ENCODE measurements at places on chromosomes 5 and 9.

- DNase-seq = no peak
These were observed 168.8 kb downstream of the PDE4D start for GRCh38 chr5:59724482-59725391.

DNA sequence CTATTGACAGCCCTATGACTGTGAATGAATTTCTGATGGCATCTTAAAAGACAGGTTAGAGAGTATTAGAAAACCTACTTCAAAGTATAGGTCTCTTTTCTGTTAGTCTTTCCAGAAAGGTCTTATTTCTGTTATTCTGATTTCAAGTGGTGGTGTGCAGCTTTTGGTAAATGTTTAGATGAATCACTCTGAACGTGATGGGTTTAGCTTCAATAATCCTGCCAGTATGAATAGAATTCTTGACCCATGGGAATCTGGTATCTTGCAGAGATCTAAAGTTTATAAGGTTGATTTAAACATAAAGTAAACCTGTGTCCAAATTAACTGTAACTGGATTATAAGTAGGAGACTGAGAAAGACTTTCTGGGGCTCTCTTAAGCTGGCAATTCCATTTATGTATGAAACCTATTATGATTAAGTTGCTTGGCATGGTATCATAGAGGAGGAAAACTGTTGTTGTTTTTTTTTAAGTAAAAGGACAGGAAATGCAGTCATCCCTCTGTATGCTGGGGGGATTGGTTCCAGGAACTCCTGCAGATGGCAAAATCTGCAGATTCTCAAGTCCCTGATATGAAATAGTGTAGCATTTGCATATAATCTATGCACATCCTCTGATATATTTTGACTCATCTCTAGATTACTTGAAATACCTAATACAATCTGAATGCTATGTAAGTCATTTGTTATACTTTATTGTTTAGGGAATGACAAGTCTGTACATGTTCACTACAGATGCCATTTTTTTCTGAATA lies 77.0 kb upstream of the ADAMTS19 start:
- no peak for DNase-seq

GRCh38 chr9:84996029-84996428 lies 326.5 kb downstream of the NTRK2 start:
- no peak for DNase-seq

- no peak for DNase-seq
These were observed 408.5 kb downstream of the TMEM38B start for GRCh38 chr9:106102821-106103220.

DNA sequence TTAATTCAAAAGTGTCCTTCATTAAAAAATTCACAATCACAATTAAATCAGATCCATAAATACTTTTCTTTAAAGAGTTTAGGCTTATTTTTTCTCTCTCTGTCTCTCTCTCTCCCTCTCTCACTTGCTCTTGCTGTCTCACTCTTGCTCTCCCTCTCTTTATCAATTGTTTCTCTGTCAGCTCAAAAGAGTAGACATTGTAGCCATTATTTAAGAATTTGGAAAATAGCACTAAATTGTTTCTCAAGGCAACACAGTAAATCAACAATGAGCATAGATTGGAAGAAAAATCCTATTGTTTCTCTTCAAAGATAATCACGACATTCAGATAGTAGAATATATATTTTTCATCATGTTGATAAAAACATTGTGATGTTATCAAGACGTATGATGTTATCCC lies 1114.0 kb downstream of the PTPRD start:
- DNase-seq = no peak

DNA sequence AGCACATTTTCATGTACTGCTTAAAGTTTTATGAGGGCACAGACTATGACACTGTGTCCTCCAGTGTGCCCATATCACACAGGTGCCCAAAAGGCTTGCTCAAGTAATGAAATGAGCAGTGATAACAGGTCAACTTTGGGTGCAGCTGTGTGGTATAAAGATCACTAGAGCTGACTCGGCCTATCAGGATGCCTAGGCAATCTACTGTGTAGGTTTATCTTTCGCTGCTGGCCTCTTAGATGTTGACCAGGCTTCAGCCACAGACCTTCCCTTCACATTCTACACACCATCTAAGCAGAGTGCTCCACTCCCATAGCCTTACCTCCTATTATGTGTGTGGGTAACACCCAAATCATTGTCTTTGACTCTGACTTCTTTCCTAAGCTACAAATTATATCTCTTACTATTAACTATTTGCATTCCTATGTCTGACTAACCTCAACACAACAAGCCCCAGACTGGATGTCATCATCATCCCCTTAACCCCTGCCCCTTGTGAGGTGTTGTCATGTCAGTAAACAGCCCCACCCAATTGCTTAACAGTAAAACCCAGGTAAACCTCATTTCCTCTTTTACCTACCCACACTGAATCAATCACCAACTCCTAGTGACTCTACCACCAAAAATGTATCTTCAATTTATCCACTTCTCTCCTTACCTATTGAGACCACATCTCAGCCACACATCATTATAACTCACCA lies 2.5 kb downstream of the SREK1IP1 start:
- no peak for DNase-seq

- DNase-seq = no peak
These were observed 148.2 kb downstream of the CAAP1 start for GRCh38 chr9:26744191-26744965.

DNA sequence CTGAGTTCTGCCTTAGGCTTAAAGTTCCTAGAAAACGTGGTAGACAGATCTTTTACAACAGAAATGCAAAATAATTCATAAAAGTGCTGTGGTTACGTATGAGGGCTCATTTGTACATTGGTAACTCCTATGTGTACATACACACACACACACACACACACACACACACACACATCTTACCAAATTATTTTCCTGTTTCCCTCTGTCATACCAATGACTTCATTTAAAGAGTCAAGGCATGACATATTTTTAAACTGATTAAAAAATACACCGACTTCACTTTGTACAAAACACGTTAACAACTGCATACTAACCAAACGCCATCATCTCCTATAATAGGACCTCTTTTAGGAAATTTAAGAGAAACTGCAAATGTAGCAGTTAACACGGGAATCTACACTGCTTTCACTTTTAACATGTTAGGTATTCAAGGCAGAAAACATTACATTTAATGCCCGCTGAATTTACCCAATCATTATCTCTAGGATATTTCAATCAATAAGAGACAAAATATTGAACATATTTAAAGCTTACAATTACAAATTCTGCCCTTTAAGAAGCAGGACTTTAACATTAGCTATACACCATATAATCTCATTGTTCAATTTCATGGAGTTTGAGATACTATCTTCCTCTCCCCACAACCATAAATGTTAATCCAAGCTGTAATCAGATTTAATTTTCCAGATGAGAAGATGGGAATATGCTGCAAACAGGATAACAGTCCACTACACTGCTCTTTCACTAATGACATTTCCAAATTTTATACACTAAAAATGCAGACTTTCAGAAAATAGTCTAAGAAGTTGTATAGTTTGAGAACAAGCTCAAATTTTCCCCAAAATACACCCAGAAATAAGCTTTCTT lies 133.1 kb downstream of the DENND1A start:
- DNase-seq = no peak

- no peak for DNase-seq
These were observed 242.2 kb downstream of the SMARCA2 start for GRCh38 chr9:2257248-2257929.

GRCh38 chr9:125409217-125409636 lies 147.6 kb downstream of the GAPVD1 start:
- no peak for DNase-seq

DNA sequence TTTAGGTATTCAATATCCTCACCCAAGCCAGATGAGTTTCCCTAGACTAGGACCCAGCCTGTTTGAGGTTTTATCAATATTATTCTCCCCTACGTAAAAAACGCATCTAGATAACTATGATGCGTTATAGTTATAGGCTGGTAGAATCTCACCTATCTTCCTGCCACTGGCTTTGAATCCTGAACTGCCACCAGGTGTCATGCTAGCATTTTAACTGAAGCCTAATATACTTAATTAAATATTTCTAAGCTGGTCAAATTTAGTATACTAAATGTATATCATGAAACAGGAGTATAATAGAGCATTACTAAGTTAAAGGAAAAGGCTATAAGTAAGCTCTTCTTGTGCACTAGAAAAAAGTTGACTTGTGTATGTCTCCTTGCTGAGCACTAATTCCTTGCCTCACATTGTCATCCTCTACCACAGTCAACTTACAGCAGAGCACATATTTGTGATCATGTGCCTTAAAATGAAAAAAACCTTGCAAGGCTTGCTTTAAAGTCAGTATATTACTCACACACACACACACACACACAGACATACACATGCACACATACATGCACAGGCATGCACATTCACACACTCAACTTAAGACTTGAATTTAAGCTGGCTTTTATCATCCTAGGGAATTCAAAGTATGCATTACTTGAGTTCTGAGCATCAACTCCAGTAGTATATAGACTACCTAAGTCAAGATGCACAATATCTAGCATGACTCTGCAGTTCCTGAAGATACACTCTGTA lies 303.4 kb downstream of the ADGRV1 start:
- no peak for DNase-seq

DNA sequence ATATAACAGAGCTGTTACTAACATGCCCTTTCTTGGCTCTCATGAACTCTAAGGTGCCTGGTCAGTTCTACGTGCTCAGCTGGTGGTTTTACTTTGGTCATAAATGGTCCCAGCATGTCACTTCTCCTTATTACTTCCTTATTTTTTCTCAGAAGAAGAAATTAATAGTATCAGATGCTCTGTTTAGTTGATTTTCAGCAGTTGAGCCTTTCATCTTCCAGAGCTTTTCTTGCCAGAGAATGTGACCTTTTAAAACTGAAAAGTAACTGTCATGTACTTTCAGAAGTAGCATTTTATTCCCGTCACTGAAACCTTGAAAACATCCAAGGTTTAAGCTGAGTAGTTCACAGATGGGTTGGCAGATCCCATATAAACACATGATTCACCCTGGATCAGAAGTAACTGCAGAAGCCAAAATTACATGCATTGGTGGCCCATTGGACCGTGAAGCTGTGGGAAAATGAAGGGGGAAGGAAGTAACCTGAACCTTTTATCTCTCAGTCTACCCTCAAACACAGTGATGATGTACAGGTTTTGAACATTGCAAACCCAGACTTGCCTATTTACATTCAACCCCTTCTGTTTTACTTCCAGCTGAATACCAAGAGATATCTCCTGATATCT lies 50.5 kb downstream of the HACD4 start:
- no peak for DNase-seq

DNA sequence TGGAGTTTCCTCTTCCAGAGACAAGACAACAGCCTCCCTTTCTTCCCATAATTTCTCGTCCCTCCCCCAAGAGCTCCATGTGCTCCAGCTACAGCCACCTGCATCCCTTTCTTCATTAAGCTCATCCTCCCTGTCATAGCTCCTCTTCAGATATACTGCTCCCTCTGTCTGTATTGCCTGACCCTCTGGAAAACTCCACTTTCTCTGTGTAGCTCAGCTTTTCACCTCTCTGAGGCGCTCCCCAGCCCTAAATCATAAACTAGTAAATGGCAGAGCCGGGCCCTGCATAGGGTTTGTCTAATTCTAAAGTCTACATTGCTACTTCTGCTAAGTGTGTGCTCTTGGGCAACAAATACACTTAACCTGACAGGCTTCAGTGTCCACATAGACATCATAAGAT lies 8.8 kb upstream of the PLIN2 start:
- no peak for DNase-seq

- no peak for DNase-seq
These were observed 39.6 kb upstream of the IDNK start for GRCh38 chr9:83583151-83584014.

DNA sequence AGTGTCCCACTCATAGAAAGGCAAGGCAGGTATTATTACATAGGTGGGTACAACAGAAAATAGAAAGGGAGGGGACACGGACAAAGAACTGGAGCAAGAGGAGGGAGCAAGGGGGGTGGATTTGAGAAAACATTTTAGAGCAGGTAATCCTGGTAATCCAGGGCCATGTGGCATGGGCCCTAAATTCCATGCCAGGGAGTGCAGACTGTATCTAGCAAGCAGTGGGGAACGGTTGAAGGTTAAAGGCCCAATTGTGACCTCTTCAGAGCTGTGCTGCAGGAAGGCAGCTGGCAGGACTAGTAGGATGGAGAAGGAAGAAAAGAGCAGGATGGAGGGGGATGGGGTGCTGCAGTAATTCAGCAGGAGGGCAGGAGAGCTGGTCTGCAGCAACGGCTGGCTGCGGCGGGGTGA lies 75.2 kb downstream of the PDE6A start:
- no peak for DNase-seq

GRCh38 chr5:169185626-169186025 lies 115.3 kb downstream of the SLIT3 start:
- DNase-seq = no peak

DNA sequence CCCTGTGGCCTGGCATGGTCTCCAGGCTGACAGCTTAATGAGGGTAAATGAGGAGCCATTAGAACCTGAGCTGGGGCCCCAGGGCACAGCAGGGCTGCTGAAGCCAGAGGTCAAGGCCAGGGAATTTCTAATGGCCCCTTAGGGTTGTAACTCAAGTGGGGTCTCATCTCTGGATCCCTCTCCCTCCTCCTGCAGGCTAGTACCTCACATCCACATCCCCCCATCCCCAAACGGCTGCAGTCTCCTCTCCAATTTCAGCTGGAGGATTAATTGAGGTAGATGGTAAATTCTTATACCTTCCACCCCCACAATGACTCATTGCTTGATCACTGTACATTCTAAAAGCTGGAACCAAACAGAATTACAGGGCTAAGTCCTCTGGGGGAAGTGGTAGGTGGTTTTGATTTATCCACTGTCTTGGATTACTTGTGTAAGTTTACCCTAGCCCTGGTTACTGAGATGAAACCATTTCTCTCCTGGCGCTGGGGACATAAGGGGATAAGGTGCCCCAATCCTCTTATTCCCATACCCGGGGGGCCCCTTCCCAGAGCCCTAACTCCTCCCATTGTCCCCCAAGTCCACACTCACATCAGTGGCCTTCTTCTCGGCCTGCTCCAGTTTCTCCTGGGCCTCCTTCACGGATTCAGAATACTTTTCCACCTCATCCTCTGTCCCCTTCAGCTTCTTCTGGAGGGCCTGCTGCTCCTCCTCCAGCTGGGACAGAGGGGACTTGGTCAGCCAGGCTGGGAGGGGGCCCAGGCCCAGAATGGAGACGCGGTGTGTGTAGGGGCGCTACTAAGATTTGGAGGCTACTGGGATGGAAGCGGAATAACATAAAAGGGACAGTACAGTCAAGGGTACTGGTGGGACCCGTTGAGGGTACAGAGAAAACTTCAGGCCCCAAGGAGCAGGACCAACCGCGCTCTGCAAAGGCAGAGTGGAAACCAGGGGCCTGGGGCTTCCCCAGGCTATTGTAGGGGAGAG lies 875 bp downstream of the TPM2 start:
- DNase-seq = no peak

DNA sequence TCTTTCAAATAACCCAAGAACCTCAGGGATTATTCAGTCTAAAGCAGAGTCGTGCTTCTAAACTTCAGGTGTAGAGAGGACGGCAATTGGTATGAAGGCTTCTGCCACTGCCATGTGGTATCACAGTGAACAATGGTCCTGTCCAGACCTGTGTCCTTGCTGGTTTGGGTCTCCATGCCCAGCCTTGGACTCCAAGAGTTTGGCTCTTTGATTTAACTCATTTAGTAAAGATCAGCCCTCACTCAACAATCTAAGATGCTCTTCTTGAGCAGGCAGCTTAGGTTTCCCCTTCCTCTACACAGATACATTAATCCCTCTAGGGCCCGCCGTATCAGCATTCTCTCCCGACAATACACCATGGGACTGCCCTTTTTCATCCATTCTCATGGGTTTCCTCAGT lies 518.0 kb downstream of the RAB3C start:
- DNase-seq = no peak

GRCh38 chr5:66494437-66494836 lies 101.8 kb upstream of the MAST4 start:
- DNase-seq = no peak

- DNase-seq = no peak
These were observed 27.3 kb downstream of the KIF2A start for GRCh38 chr5:62333250-62333794.
